Cortex of kidney (tissue), 1 donor: ENCODE measurements at places on chromosomes 13 and 19.

GRCh38 chr13:95714142-95714832 is 37.3 kb downstream of the DNAJC3 start:
- DNase-seq: no peak

DNA sequence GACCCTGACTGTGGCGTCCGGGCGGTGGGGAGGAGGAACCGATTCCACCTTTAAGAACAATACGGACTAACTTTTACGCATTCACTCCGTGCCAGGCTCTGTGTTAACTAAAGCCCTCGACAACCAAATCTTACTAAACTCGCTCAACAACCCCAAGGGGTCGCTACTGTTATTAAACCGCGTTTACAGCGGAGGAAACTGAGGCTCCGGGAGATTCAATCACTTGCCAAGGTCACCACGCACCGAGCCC is 1.2 kb downstream of the SAMD1 start:
- DNase-seq: no peak

GRCh38 chr19:13401388-13401787 is 104.9 kb downstream of the CACNA1A start:
- no peak for DNase-seq

- DNase-seq: no peak
These were observed 167.4 kb downstream of the KDM4B start for GRCh38 chr19:5136073-5136855.

DNA sequence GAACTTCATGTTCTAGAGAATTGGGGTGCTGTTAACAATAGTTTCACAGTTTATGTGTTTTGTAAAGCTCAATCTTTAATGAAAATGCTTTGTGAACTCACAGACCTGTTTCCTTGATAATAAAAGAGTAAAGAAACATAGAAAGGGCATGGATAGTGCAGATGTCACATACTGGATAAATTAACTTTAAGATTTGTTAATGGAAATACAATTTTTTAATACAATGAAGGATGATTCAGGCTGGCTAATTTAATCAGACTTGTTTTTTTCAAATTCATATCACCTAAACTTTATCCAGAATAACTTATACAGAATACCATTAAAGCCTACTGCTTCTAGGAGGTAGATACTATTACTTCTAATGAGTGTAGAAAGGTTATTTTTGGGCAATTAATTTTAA is 1033.5 kb upstream of the SLC10A2 start:
- DNase-seq: no peak

DNA sequence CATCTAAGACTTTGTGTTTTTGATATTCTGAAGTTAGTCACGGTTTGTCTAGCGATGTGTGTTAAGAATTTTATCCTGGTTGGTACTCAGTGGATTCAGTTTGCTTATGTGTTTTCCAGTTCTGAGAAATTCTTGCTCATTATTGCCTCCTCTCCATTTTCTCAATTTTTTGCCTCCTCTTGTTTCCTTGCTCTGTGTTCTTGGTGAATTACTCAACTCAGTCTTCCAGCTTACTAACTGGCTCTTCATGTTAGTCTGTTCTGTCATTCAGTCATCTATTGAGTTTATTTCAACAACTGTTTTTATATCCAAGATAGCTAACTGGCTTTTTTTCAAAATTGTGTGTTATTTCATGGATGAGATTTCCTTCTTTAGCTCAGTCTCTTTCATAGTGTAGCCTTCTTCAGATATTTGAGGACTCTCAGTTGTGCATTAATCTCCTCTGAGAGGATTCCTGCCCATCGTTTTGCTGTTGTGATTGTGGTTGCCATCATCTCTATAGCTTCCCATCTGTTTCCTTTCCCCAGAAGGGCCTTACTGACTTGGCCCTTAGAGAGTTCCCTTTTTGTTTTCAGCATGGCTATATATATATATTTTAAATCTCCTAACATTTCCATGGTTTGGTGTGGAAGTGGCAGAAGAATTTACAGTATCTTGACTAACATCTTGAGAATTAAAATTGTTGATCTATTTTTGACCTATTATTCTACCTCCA is 6.2 kb downstream of the SETDB2 start:
- no peak for DNase-seq

DNA sequence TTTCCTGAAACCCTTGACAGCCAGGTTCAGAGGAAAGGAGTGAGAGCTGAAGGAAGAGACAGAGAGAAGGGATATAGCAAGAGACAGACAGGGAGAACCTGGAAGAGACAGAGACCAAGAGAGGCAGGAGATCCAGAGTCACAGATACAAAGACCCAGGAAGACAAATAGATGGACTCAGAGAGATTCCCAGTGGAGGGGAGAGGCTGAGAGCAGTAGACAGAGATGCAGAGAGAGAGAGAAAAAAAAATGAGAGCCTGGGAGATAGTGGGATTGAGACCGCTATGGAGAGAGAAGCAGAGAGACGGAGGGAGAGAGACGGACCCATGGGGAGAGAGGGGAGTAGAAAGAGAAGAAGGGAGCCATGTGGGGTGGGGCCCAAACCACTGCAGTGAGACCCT is 763 bp downstream of the FXYD7 start:
- DNase-seq: no peak

- DNase-seq: no peak
These were observed 134.6 kb downstream of the KATNAL1 start for GRCh38 chr13:30172593-30173302.
